Naive B cell (primary cell): ENCODE measurements at places on chromosomes 2 and 18.

- H3K4me1 ChIP-seq, result no peaks in the 10 kb centered on the region
- H3K36me3 ChIP-seq, result no peaks in the 10 kb centered on the region
Measured at GRCh38 chr2:107730898-107731297, 95.8 kb upstream of the RGPD4 start.

GRCh38 chr18:75209129-75209950, at the start of gene PTGR3:
Gene PTGR3 (minus strand): TSS chr18:75209139. CDS start chr18:75209058, 81 bp downstream.
- peak within 1 kb of the TSS; percentile 90 for H3K27ac ChIP-seq
- peak; percentile 72 for DNase-seq
- H3K27me3 ChIP-seq, result peaks cover 29% of the 10 kb centered on the region
- no peaks in the 10 kb centered on the region for H3K36me3 ChIP-seq

DNA sequence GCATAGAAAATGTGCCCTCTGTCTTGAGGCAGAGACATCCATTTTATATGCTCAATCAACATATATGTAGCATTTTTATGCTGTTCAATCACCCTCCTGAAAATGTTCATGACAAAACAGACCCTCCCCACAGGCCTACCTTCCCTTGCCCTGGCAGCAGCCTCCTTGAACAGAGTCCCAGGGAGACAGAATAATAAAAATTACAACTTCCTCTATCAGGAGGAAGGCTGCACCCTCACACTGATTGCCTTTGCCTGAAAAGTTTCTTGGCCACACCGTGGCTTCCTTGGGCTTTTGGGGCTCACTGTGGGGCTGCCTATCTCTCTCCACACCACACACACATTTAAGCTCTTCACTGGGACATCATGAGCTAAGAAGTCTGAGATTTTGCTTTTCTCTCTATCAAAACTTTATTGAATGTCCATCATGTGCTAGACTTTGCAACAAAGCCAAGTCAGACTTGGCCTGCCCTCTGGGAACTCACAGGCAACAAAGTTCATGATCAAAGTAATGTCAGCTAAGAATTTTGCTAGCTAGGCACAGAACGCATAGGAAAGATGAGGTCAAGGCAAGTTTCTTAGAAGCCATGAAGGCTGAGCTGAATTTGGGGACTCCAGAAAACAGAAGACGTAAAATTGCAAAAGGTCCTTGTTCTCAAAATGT, 101.6 kb downstream of the BCL2L11 start:
- peaks cover 19% of the 10 kb centered on the region for H3K4me1 ChIP-seq
- DNase-seq, result no peak
- H3K27ac ChIP-seq, result peak overlapping the region; percentile 83
- H3K27me3 ChIP-seq, result peaks cover 32% of the 10 kb centered on the region

DNA sequence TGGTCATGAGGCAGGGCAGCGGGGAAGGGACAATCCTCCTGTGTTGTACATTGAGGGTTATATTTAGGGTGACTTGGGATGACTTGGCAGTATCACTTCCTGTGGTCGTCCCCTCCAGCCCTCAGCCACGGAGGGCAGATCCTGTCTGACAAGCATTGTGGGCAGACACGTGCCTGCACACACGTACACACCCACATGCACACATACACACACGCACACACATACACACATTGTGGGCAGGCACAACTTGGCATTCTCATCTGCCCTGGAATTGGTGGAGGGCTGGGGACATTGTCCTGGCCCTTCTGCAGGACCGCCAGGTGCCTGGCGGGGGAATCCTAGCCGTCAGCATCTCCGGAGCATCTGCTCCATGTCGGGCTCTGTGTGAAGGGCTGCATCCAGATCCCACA, 47.6 kb downstream of the ODC1 start:
- peaks cover 16% of the 10 kb centered on the region for H3K36me3 ChIP-seq
- no peaks in the 10 kb centered on the region for H3K27me3 ChIP-seq
- no peak for DNase-seq
- no peak overlapping the region for H3K4me3 ChIP-seq
- H3K27ac ChIP-seq, result peak overlapping the region; percentile 86
- peaks cover 51% of the 10 kb centered on the region for H3K4me1 ChIP-seq
